ENCODE measurements at places on chromosomes 1 and 21.

DNA sequence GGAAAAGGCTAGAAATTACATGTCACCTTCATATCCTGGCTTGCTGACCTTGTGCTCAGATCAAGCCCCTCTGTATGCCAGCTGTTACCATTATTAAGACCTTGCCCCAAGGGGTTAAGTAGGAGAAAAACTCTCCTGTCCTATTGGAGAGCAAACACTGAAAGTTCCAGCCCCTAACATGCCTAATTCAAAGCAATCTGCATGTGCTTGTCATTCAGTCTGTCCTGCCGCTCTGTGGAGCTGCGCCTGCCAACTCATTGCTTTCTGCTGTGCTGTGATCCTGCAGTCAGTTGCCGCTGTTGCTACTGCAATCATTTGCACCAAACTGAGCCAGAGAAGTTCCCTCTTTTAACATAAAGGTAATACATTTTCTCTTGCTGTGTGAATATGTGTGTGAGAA lies 113.4 kb downstream of the DISP1 start:
- DNase-seq = no peak

DNA sequence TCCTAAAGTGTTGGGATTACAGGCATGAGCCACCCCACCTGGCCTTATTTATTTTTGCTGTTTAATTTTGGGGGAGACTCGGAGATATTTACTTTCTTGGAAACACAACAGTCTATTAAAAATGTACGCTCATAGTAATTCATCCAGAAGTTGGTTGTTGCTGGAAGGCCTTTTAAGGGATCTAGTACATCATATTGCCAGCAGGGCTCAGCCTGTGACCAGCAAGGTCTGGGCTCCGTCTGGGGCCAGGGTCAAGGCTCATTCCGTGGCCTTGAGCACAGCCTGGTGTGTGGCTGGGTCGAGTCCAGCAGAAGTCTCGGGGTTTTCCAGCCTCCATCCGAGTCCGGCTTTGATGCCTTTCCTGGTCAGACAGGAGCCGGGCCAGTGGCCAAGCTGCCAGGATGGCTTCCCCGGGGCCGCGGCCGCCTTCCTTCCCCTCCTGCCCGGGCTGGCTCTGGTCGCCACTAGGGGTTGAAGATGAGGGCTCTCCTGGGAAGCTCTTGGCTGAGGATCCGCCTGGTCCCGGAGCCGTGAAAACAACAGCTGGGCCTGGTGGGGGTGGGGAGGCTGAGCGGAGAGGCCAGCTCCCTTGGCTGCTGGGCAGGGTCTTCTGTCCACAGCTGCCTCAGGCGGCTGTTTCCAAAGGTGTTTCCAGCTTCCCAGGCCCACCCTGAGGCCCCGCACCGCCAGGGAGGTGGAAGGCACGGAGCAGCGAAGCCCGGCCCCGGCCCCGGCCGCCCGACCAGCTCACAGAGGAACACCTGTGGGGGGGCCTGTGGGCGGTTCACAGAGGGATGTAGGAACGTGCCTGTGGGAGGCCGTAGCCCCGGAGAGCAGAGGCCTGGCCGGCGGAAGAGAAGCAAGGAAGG lies 5.1 kb upstream of the VWA1 start:
- DNase-seq = no peak

DNA sequence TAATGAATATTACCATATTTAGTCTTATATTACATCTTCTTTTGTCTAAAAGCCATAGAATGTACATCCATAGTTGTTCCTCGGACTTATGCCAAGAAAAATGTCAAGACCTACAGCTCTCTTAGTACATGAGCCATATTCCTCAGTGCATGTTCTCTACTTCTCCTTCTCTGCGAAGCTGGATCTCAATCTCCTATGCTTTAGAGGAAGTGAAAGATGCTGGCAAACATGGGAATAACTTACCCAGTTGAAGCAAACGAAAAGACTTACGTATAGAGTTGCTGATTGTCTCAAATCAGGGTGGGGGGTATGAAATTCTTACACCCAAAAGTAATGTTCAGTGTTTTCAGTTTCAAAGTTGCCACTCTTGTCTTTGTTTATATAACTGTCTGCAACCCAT lies 32.7 kb downstream of the OR13G1 start:
- DNase-seq = no peak

- DNase-seq = no peak
Measured at GRCh38 chr1:2354511-2355372, 36.6 kb downstream of the MORN1 start.

DNA sequence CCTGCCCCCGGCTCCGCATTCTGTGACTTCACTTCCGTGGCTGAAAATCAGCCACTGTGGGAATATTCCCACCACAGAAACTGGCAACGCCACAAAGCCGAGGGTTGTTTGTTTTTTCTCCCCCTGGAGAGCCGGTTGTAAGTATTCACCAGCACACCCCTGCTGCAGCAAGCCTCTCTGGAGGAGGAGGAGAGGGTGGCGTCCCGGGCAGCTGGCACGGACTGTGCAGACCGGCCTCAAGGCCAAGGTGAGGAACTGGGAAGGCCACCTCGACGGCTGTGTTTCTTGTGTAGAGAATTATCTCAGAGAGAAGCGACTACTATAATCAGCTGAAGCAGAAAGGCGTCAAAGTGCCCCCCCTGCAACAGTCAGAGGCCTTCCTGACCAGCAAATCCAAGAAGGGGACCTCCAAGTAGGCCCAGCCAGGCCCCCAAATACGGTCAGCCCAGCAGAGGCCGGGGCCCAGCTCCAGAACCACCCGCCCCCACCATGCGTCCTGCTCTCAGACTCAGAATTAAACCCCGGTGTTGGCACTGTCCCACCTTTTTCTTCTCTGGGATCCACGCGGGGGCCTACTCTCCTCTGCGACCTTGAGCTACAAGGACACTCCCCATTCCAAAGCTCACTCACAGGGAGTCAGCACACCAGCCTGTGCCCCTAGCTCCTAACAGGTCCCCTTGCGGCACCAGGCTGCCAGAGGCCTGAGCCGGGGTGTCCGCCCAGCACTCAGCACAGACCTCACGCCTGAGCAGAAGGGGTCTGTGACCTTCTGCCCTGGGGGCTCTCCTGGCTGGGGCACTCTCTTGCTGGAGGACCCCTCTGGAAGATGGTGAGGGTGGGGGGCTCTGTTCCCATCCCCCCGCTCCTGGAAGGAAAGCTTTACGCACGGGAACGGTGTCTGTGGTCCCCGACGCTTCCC lies 1.2 kb upstream of the SMIM1 start:
- no peak for DNase-seq
